ENCODE measurements at places on chromosomes 2 and 18. TPM values are rescaled to one million over a fixed set of nuclear protein-coding genes. Genes with fewer than 3 reads are reported as not detected.

ZEB2 gene
- total RNA-seq: 50.0 TPM

CNGA3 gene
- total RNA-seq: not detected

CNRIP1 gene
- total RNA-seq: 7.3 TPM

SCG2 gene
- 11.2 TPM for total RNA-seq

CFAP65 gene
- not detected for total RNA-seq

NXPH2 gene
- 0.89 TPM for total RNA-seq

DYNAP gene
- not detected for total RNA-seq

FKBP1B gene
- total RNA-seq: 0.38 TPM

AOX1 gene
- total RNA-seq: 15.2 TPM

MBP gene
- 115 TPM for total RNA-seq

CCDC74B gene
- total RNA-seq: 5.5 TPM

RAB31 gene
- total RNA-seq: 66.9 TPM

EFR3B gene
- total RNA-seq: 7.0 TPM

ID2 gene
- 135 TPM for total RNA-seq

NEB gene
- 1.4 TPM for total RNA-seq

AUP1 gene
- 161 TPM for total RNA-seq

HMSD gene
- total RNA-seq: 0.81 TPM

NMUR1 gene
- total RNA-seq: not detected

CEBPZ gene
- total RNA-seq: 68.6 TPM

INHA gene
- 0.64 TPM for total RNA-seq

IMPACT gene
- 24.9 TPM for total RNA-seq

RAD51AP2 gene
- total RNA-seq: not detected

RAX gene
- total RNA-seq: not detected

CDKL4 gene
- not detected for total RNA-seq

SDC1 gene
- total RNA-seq: 31.7 TPM

FTCDNL1 gene
- 2.1 TPM for total RNA-seq

LNPK gene
- total RNA-seq: 20.8 TPM

ACTR2 gene
- total RNA-seq: 64.0 TPM

MSTN gene
- 0.17 TPM for total RNA-seq

CD8A gene
- total RNA-seq: 0.12 TPM

ASTL gene
- total RNA-seq: not detected

FAM228B gene
- total RNA-seq: 2.5 TPM

SPP2 gene
- total RNA-seq: not detected

LOXL3 gene
- total RNA-seq: 2.9 TPM

POTEC gene
- total RNA-seq: not detected

DDX18 gene
- 106 TPM for total RNA-seq

KIAA2012 gene
- total RNA-seq: not detected

CCDC74A gene
- 7.3 TPM for total RNA-seq

NRP2 gene
- total RNA-seq: 7.4 TPM

Measured in NCI-H460 (cell line).